ENCODE measurements at places on chromosomes 5 and 9. TPM values are rescaled to one million over a fixed set of nuclear protein-coding genes. Genes with fewer than 3 reads are reported as not detected.

MED27 gene
- polyA plus RNA-seq = 45.0 TPM

DNA sequence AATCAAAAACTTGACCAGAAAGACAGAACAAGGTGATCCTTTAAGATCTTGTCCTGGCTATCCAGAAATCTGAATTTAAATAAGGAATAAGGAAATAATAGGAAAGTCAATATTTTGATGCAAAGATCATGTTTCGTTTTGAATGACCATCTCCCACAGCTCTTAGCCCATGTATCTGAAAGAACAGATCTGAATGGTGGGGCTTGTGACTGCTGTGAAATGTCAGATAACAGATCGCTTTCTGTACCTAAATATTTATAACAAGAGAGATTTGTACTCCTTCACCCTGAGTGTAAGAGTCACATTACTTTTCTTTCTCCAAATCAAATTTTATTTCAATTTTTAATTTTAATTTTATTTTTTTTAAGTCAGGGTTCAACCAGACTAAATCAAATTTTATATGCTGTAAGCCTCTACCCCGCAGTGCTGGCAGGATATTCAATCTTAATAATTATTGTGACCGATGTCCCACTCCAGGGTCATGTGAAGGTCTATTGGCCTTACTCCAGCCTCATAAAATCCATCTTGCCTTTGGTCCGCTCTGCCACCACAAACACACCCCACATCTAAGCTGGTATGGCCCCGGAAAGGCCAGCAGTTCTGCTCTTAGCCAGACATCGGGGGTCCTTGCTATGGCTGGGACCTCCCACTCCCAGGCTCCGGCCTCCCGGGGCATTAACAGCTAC is 7.0 kb upstream of the SLC26A2 start:
- DNase-seq = no peak

DNA sequence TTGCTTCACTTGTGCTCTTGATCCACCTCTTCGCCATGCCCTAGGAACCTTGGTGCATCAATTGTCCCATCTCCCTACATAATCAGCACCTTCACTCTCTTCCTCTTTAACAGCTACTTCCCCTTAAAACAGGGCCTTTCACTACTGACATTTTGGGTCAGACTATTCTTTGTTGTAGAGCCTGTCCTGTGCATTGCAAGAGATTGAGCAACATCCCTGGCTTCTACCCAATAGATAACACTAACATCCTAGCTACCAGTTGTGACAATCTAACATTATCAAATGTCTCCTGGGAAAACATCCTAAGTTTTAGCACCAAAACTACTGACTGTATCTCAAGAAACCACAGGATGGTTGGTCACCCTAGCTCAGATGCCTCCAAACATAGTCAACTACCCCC is 854.3 kb upstream of the DMAC1 start:
- no peak for DNase-seq

DNA sequence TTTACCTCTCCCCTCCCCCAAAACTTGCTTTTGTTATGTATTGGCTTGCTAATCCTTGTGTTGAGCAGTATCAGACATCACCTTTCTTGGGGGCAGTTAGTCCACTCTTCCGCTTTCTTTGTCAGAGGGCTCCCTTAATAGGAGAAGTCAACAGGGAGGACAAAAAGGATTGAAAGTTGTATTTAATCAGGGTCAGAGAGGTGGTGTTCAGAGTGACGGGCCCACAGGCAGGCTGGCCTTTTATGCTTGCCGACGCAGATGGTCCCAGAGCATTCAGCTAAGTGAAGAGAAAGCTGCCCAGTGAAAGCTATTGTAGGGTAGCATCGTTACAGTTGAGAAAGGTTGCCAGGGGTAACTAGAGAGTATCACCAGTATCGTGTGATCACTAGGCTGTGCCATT is 131.1 kb downstream of the ZCCHC7 start:
- DNase-seq = no peak

PCDHB16 gene
- polyA plus RNA-seq = 1.9 TPM

DNA sequence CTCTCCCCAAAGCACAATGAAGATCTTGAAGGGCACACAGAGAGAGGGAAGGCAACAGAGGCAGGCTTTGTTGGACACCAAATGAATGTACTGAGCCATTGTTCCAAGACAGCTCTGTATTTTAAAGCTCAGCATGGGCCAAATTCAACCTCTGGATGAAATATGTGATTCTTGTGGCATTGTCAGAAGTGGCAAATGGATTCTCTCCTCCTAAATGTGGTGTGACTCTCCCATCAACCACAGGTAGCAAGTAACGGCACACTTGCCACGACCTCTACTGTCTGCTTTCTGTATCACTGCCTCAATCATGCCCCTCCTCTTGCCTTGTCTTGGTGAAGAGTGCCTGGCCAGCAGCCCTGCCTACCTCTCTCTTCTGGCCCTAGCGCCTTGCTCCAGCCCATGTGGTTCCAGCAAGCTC is 6.1 kb upstream of the MOB3B start:
- DNase-seq = peak; percentile 34

DNA sequence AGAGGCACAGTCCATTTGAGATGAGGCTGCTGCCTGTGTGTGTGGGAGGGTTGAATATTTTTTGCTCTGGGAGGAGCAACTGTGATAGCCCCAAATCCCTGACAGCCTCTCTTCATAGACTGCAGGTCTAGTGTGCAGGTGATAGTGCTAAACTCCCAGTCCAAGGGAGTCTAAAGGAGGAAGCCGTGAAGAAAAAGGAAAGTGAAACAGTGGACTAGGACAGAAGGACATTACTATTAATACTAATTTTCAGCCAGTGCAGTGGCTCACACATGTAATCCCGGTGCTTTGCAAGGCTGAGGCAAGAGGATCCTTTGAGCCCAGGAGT is 295.0 kb downstream of the PDE4D start:
- no peak for DNase-seq

Measured in testis (tissue), 5 donors.